ENCODE measurements at places on chromosomes 6 and 20.

GRCh38 chr6:84007871-84008270, 25.7 kb upstream of the MRAP2 start:
- no peak for DNase-seq

DNA sequence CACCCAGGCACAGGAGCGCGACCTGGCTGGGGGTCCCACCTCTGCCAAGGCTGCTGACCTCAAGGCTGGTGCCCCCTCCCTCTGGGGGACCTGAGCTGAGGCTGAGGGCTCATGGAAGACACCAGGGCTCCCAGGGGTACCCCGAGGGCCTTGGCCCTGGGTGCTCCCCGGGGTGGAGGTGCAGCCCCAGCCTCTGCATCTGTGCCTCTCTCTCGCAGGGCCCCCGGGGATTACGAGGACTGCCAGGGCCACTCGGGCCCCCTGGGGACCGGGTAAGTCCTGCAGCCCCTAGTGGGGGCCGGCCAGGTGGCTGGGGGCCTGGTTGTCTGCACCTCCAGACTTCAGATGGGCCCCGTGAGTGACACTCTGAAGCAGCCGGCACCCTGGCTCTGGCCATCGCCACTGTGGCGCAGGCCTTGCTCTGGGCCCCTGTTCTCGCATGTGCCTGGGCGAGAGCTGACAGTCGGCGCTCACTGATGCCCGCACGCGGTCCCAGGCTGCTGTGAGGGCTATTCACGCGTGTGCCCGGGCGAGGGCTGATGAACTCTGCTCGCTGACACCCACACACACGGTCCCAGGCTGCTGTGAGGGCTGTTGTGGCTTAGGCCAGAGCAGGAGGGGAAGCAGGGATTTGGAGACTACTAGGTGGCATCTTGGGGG, 9.3 kb downstream of the COL9A3 start:
- DNase-seq, result no peak

DNA sequence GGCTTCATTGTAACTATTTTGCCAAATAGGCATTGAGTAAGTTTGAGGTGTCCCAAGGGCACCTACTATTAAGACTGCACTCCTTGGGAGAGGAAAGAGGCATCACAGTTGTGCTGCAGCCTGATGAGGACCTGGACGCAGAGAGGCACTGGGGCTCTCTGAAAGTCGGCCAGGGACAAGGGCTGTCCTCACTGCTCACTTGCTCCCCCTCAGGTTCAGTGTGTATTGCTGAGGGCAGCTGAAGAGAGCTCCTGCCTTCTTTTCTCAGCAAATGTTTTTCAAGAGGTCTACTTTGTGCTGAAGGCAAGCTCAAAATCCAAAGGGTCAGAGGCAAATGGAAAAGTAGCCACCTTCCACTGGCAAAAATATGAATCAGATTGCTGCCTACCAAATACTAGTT, 331.8 kb downstream of the RIMS1 start:
- no peak for DNase-seq

GRCh38 chr20:20409331-20409730, 41.4 kb downstream of the INSM1 start:
- DNase-seq, result no peak

GRCh38 chr6:89273816-89274215, 41.3 kb downstream of the GABRR2 start:
- DNase-seq, result no peak

DNA sequence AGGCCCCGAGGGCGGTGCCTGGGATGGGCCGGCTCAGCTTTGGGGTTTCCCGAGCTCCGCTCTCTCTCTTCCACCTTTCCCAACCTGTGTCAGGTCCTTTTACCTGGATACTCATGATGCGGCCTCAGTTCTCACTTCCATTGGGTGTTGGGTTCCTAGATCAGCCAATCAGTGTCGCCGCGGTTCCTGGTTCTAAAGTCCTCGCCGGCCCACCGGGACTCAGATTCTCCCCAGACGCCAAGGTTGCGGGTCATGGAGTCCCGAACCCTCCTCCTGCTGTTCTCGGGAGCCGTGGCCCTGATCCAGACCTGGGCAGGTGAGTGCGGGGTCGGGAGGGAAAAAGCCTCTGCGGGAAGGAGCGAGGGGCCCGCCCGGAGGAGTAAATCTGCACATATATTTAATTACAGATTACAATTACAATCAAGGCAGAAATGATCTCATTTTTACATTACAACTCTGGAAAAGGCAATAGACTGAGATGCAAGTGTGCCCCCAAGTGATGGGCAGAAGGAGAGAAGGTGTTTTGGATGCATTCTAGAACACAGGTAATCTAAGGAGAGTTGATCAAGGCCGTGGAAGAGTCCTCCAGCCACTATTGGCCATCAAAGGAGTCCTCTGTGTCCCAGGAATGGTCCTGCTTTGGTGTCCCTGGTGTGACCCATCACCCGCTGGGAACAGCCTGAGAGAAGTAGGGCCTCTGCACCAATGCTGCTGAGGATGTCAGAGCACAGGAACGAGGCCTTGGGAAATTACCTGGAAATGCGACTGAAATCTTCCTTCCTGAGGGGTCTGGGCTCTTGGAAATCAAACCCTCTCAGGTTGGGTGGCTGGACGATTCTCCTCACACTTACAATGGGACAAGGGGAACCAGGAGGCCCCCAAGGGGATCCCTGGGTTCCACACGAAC, 34.7 kb upstream of the MICB start:
- DNase-seq, result peak; percentile 95

DNA sequence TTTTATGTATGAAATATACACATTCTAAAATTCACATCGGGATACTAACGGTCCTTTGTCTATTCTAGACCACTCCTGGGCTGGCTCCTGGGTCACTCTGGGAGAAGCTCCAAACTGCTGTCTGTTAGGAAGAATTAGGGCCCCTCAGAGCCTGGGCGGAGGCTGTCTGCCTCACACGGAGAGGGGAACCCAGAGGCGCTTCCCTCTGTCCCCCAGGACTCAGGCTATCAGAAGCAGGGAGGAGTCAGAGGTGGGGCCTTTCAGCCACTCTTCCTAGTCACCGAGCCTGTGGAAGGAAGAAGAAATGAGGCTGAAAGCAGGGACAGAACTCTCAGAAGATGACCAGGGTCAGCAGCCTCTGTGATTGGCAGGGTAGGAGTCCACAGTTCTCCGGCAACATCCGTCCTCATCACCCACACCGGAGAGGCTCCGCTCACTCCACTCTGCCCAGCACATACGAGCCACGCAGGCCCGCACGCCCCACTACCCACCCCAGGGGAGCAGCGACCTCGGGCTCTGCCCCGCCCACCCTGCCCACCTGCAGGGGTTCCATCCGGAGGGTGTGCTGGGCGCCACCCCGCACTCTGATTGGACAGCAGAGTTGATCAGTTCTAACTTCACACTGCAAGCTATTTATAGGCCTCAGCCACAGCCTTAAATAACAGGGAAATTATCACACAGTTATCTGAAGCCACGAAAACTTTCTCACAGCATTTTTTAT, 182.1 kb upstream of the AFDN start:
- no peak for DNase-seq

GRCh38 chr6:42507901-42508300, 55.9 kb upstream of the UBR2 start:
- no peak for DNase-seq

- no peak for DNase-seq
Observed at GRCh38 chr20:14385176-14385740, 47.8 kb upstream of the FLRT3 start.

GRCh38 chr6:44762496-44762895, 375.0 kb downstream of the CDC5L start:
- no peak for DNase-seq

DNA sequence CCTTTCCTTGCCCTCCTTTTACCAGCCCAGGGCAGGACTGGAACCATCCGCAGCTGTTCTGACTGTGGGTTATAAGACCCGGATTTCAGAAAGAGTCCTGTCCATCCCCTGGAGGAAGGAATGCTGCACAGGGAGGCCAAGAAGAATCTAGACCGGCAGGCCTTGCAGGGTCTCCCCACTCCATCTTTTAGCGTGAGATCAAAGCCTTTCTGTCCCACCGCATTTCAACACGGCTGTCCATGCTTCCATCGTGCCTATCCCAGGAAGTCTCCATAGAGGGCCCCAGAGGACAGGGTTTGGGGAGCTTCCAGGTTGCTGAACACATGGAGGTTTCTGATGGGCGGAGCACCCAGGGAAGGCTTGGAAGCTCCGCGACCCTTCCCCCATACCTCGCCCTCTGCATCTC, 79.3 kb upstream of the AGPAT4 start:
- no peak for DNase-seq

DNA sequence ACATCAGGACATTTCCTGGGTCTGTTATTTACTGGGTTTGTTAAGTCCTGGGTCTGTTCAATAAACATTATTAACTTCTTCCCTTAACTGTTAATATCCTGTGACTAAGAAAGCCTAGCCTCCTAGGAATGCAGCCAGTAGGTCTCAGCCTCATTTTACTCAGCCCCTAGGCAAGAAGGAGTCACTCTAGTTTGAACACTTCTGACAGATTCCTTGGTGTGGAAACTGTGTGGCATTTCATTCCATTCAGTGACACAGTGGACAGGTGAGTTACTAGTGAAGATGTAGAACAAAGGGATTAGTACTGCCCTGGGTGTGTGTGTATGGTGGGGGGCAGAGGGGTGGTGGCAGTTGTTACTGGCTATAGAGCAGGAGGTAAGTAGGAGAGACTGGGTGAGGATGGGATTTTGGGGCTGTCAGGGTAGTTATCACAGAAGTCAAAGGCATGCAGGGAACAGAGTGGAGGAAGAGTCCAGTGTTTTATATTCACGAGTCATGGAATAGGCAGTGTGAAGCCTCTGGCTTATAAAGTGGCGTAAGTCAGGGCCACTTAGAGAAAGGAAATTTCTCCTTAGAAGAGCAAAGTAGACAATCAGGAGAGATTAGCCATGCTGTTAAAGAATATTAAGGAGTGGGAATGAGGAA, 28.4 kb downstream of the RNF182 start:
- DNase-seq, result no peak

GRCh38 chr6:42505385-42505718, 53.6 kb upstream of the TRERF1 start:
- no peak for DNase-seq

DNA sequence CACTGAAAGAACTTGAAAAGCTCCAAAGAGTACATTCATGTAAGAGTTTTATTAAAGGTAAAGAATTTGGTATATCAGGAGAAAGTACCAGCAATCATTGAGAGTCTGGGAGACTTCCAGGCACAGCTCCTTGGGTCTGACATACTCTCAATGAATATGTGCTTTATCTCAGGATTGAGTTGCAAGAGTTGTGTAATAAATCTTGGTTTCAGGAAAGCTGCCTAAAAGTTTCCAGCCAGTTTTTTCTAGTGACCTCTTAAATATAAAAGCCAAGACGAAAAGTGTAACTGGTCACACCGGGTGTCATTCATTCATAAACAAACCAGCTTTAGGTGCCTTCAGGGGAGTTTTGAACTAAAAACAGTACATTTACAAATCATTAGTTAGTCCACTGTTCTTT, 21.6 kb upstream of the GJA1 start:
- no peak for DNase-seq

- peak; percentile 26 for DNase-seq
Observed at GRCh38 chr6:52176550-52176949, 9.6 kb upstream of the IL17A start.

GRCh38 chr20:32964575-32964974, 39.7 kb downstream of the SUN5 start:
- DNase-seq, result no peak

DNA sequence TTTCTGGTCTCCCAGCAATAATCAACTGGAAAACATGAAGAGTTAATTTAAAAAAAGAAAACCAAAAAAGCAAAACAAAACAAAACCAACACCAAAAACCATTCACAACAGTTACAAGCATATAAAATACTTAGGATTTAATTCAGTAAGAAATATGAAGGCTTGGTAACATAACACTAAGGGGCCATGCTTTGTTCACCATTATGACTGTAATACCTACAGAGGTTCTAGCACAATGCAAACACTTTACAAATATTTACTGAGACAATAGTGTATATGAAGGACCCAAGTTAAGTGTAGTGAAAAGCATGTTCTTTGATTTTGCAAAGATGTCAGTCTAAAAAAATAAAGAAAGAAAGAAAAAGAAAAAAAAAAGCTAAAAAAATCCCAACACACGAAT, 109.8 kb upstream of the EMILIN3 start:
- no peak for DNase-seq

DNA sequence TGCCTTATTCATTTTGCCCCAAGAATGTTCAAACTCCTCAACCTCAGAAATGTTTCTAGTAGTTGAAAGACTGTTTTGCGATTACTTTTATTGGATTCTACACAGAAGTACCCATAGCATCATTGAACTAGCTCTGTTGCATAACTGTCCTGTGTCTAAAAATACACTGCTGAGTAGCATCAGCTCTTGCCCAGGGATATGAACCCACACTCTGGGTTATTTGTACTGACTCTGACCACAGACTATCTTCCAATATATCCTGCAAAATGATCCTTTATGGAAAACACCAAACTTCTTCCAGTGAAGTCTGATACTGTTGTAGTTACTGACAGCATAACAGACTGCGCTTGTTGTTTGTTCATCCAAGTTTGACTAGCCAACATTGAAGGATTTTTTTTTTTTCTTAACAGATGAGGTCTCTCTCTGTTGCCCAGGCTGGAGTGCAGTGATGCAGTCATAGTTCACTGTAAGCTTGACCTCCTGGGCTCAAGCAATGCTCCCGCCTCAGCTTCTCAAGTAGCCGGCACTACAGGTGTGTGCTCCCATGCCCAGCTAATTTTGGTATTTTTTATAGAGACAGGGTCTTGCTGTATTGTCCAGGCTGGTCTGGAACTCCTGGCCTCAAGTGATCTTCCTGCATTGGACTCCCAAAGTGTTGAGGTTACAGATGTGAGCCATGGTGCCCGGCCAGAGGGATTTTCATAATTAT, 49.9 kb downstream of the TULP4 start:
- DNase-seq, result no peak
